ENCODE measurements at places on chromosomes 5 and 9.

GRCh38 chr5:167057665-167058064 lies 1233.8 kb upstream of the WWC1 start:
- no peak for DNase-seq

DNA sequence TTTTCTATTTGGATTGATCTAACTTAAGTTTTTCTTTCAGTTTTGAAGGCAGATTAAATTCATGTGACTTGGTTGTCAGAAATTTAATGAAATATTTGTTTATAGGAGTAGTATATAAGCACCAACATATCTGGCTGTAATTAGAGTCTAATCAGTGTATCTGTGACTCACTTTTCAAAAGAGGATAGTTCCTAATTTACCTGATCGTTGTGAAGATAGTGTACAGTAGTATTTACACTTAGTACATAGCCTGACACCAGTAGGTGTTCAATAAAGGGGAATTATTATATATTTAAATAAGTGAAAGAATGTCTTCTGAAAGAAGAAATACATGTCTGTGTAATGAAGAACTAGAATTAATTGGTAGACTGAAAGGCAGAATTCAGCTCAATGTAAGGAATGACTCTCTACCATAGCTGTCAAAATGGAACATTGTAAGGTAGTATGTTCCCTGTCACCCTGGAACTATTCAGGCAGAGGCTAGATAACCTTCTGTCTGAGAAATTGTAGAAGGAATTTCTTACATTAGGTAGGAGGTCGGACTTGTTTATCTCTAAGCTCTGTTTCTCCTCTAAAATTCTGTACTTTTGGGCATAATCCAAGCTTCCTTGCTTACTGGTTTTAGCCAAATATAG lies 8.6 kb downstream of the TGFBR1 start:
- no peak for DNase-seq

DNA sequence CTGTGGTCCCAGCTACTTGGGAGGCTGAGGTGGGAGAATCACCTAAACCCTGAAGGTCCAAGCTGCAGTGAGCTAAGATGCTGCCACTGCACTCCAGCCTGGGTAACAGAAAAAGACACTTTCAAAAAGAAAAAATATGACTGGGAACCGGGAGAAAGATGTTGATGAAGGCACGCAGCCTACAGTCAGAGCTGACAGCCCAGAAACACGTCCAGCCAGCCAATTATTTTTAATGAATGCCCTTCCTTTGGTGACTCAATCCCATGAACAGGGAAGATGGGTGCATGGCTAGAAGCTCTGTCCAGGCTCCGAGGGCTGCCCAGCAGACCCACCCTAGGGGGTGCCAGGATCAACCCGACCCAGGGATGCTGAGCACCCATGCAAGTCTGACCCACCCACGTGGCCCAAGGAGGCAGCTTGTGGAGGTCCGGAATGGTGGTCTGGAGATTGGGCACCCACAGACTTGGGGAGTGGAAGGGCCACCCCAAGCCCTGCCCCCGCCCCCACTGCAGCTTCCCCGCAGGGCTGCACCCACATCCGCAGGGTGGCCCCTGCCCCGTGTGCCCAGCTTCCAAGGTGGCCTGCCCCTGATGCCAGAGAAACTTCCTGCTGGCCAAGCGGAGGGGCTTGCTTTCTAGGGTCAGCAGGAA lies 51.0 kb downstream of the ADAMTS2 start:
- no peak for DNase-seq

DNA sequence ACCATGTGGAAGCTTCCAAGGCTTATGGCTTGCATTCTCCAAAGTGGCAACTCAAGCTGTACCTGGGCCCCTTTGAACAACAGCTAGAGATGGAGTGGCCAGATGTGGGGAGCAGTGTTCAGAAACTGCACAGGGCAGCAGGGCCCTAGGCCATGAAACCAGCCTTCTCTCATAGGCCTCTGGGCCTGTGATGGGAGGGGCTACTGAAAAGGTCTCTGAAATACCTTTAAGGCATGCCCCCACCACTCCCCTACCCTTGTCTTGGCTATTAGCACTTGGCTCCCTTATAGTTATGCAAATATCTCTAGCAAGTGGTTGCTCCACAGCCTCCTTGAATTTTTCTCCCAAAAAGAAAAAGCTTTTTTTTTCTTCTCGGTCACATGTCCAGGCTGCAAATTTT lies 1014.6 kb downstream of the DTWD2 start:
- no peak for DNase-seq

GRCh38 chr9:96492993-96493531 lies 43.1 kb downstream of the HABP4 start:
- DNase-seq: no peak

DNA sequence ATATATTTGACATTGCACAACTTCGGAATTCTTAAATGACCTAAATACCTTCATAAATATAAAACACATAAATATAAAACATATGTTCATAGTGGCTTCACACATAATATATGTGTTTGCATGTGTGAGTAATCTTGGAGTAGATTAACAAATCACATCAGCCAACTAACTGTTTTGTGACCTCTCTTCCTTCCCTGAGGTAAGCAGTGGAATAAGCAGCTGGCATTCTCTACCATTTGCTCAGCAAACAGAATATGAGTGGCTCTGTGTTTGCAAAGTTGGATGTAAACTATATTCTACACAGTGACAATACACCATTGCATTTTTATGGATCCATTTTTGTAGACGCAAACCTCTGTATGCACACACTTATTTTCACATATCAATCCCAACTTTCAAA lies 189.9 kb downstream of the ACER2 start:
- no peak for DNase-seq

GRCh38 chr9:33924978-33925797 lies 108.2 kb downstream of the UBE2R2 start:
- no peak for DNase-seq

DNA sequence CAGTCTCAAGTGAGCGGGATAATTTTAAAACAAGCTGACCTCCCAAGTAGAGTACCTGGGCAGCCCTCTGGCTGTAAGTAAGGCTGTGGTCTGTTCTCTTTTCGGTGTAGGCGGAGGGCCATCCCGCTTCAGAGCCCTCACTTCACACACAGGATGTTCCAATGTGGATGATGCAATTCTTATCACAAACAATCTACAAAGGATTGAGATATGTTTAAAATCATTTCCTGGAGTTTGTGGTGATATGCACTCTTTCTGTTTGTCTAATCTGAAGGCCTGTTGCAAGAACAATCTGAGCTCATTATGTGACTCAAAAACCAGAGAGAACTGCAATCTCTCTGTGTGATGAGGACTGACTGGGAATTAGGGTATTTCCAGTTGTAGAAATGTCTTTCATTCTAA lies 42.5 kb downstream of the ITGA2 start:
- DNase-seq: no peak

DNA sequence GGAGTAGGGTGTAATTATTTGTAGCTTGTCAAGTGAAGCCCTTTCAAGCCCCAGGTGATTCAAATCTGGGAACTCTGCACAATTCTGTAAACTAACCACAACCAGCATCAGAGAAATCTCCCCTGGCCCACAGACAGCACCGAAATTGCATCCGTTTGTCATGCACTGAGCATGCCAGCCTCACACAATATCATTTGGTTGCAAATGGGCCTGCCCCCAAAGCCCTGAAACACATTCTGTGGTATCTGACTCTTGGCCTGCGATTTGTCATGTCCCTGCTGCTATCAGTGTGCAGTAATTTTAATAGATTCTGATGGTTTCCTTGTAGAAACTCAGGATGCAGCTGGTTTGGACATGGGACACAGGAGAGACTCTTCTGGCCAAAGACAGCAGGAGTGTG lies 35.3 kb downstream of the SNX24 start:
- DNase-seq: no peak

DNA sequence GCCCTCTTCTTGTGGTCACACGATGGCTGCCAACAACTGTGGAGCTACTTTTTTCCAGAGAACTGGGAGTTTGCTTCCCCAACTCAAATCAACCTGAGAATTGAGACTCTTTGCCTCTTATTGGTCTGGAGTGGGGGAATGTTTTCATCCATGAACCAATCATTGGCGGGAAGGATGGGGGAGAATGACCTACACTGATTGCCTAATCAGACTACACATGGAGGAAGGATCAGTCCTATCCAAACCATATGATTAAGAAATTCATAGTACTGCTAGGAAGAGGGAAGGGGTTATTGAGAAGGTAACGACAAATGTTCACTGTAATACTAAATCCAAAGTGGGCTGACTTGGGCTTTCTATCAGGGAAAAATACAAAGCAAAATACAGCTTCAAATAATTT lies 7.9 kb upstream of the KIF2A start:
- no peak for DNase-seq

DNA sequence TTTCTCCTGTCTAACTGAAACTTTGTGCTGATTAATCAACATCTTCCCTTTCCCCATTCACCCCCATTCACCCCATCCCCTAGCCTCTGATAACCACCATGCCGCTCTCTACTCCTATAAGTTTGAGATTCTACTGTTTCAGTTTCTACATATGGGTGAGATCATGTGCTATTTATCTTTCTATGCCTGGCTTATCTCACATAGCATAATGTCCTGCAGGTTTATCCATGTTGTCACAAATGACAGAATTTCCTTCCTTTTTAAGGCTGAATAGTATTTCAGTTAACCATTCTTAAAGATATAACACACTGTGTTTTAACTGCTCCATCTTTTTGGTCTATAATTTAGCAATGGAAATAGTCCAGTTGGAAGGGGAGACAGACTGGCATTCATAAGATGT lies 205.1 kb downstream of the SNCAIP start:
- no peak for DNase-seq

- no peak for DNase-seq
Measured at GRCh38 chr5:28234356-28234968, 1196.1 kb upstream of the CDH9 start.

GRCh38 chr9:86723346-86723745 lies 224.0 kb downstream of the GAS1 start:
- DNase-seq: no peak

DNA sequence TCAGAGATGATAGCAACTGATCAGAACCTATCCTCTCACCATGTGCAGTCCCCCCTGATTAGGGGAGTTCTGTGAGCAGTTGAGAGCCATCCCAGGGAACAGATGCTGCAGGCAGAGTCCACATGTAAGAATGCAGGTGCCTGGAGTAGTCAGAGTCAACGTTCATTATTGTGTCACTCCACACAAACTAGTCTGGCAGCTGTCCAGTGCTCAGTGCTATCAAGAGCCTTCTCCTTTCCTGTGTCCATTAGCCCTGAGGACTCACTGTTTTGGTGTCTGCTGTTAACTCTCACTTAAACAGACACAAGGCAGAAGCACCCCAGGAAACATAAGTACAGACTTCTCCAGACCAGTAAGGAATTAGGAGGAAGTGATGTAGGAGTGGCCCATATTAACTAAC lies 2.5 kb downstream of the SH3TC2 start:
- DNase-seq: no peak

GRCh38 chr9:134339183-134339806 lies 13.0 kb downstream of the RXRA start:
- DNase-seq: no peak

- peak; percentile 41 for DNase-seq
Measured at GRCh38 chr5:140253985-140254384, 48.9 kb downstream of the PFDN1 start.

- no peak for DNase-seq
Measured at GRCh38 chr5:114702136-114702535, 340.3 kb downstream of the KCNN2 start.

DNA sequence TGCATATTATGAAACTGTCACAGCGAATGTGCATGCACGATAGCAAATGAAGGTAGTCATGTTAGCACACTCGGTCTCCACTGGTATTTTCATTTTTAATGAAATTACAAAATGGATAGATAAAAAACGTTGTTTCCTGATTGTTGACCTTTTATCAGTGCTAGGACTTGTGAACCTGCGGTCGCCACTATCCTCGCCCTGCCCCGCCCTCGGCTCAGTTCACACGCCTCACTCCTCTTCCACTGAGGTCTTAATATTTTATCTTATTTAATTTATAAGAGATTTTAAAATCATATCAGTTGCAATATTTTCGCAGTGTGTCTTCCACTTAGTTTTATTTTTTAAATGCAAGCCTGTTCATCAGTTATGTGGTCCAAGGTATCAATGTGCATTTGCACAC lies 382.6 kb upstream of the IRX4 start:
- DNase-seq: no peak

DNA sequence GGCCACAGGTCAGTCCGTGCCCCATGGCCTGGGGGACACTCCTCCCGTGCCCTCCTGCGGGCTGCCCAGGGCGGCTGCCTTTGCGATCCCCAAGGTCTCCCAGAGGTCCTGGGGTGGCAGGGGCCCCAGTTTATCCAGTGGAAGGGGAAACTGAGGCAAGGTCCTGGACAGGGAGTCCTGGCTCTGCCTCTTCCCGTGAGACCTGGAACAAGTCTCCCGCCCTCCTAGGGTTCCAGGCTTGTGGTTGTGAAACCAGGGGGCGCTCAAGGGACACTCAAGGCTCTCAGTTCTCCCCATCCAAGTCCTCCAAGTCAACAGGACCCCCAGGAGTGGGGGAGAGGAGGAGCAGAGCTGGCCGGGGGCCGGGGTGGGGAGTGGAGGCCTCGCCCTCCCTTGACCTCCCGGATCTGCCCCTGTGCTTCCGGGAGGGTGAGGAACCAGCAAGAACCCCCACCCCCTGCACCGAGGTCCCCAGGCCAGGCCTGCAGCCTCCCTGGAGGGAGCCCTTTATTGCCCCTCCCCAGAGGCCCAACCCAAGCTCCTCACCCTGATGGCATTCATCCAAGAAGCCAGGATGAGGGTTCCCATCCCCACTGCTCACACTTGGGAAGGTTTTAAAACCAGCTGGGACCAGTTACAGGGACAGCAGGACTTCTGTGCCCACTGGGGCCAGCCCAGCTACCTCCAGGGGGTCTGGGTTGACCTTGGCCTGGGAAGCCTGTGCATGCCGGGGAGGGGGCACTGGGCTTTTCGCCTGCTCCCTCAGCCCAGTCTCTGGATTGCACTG lies 24.7 kb upstream of the TMEM250 start:
- no peak for DNase-seq

GRCh38 chr9:85717220-85717619 lies 24.5 kb downstream of the AGTPBP1 start:
- DNase-seq: no peak

GRCh38 chr9:97153967-97154366 lies 115.0 kb upstream of the CTSV start:
- no peak for DNase-seq

DNA sequence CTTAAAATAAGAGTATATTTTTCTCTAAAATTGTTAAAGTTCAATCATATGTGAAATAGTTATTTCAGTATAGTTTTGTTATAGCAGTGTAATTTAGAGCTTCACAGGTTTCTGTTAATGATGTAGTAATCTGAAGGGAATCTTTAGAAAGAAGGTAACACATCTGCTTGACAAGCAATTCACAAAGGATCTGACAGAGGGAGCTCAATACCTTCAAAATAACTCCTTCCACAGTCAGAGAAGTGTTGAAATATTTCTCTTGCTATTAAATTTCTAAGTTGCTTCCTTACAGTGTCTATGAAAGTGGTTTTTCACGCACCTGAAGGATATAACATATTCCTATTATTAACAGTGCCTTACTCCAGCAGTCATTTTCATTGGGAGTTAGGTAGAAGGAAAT lies 44.9 kb downstream of the SLC25A51 start:
- DNase-seq: no peak

- DNase-seq: no peak
Measured at GRCh38 chr5:135891268-135891667, 4.4 kb downstream of the IL9 start.

- no peak for DNase-seq
Measured at GRCh38 chr5:35644543-35644942, 26.9 kb downstream of the SPEF2 start.

- no peak for DNase-seq
Measured at GRCh38 chr9:132247942-132248341, 86.1 kb downstream of the NTNG2 start.
